ENCODE measurements at places on chromosomes 16 and 17.

GRCh38 chr17:46772475-46773220, 45.8 kb downstream of the WNT3 start:
- DNase-seq = no peak

GRCh38 chr16:15422222-15422621, 12.2 kb upstream of the BMERB1 start:
- DNase-seq = no peak

DNA sequence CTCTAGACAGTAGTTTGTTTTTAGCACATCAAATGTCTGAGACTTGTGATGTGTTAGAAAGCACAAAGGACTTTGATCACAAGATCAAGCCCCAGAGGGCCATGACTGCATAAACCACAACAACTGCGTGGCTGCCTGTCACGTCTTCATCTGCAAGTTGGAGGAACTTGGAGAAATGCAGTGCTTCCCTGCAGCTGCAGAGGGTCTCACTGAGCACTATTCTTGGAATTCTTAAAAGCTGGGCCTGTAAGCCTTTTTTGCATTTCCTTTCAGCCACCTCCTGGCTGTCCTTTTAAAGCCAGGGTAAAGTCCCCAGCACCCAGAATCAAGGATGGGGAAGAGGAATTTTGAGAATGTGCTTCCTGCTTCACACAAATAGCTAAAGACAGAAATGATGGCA, 431.3 kb downstream of the MAF start:
- no peak for DNase-seq

- DNase-seq = no peak
Observed at GRCh38 chr17:69093279-69093789, 32.6 kb upstream of the ABCA9 start.

GRCh38 chr16:75017670-75018525, 19.1 kb downstream of the ZNRF1 start:
- no peak for DNase-seq

GRCh38 chr16:165539-166374, at the start of gene HBM:
TSS of gene HBM (plus strand) at chr16:165978. CDS start at chr16:165998, 20 bp downstream.
- no peak for DNase-seq

- no peak for DNase-seq
Observed at GRCh38 chr17:67165201-67165600, 79.8 kb downstream of the HELZ start.

GRCh38 chr16:29807426-29808218, 1.3 kb downstream of the MAZ start:
- peak; percentile 74 for DNase-seq

GRCh38 chr16:35306915-35307314, 1847.5 kb downstream of the TP53TG3F start:
- no peak for DNase-seq

DNA sequence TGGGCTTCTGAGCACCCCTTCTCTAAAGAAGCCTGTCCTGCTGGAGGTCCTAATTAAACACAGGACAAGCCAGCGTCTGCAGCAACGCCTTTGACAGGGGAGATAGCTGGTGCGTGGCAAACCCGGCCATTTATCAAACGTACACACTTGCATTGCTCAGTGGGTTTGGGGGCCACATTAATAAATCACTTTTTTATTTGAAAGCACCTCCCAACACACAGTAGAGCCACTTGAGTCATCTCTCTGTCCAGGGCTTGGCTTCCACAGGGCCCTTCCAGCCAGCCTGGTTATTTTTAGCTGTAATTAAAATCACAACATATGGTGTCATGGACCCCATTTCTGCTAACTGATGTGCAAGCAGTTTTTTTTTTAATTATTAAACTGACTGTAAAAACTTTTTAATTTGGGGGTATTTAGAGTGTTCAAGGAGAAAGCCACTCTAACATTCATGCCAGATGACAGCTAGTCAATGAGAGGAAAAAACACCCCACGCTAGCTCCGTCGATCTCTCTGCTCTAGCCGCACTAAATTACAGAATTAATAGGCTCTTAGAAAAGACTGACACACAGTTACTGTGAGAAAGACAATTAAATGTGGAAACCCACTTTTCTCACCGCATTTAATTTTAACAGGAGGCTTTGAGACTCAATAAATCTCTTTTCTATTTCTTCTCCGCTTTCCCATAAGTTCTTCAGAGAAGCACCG, 201.0 kb upstream of the WSCD1 start:
- no peak for DNase-seq

GRCh38 chr17:46940692-46941404, 17.9 kb downstream of the GOSR2 start:
- no peak for DNase-seq

DNA sequence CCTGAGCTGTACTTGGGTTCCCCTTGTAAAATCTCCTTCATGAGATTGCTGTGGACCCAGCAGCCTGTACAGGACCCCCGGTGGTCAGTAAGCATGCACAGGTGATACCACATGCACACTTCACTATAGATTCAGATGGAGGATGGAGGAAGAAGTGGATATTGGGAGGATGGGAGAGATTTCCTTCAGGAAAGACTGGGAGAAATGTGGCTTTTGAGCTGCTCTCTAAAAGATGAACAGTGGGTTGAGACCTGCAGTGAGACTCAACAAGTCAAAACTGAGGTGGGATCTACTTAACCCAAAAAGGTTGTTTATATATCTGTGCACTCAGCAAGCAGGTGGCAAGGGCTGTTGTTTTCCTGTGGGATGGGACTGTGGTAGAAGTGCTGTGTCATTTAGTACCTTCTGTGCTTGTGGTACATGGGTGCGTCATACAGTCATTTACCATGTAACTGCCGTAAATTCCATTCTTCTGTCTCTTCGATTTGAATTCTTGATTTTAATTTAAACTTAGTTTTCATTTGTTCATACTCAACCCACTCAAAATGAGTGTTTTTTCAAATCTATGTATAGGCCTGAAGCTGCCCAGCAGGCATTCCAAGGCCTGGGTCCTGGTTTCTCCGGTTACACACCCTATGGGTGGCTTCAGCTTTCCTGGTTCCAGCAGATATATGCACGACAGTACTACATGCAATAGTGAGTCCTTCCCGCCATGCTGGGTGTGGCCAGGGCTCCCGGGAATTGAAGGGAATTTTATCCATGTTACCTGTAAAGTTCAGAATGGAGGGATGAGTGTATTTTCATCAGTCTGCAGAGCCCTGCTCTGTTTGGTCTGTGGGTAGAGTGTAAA, 6.9 kb downstream of the HERPUD1 start:
- DNase-seq = no peak

- no peak for DNase-seq
Observed at GRCh38 chr16:12449374-12449773, 354.3 kb downstream of the CPPED1 start.

- no peak for DNase-seq
Observed at GRCh38 chr17:3260600-3260999, 37.6 kb downstream of the OR3A1 start.

GRCh38 chr16:87964049-87964659, 12.9 kb downstream of the BANP start:
- no peak for DNase-seq

DNA sequence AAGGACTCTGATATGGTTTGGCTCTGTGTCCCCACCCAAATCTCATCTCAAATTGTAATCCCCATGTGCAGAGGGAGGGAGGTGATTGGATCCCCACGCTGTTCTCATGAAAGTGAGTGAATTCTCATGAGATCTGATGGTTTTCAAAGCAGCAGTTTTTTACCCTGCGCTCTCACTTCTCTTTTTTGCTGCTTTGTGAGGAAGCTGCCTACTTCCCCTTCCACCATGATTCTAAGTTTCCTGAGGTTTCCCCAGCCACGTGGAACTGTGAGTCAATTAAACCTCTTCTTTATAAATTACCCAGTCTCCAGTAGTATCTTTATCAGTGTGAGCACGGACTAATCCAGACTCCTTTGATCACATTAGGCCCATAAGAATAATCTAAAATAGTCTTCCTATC, 719.7 kb upstream of the CDH8 start:
- DNase-seq = no peak

DNA sequence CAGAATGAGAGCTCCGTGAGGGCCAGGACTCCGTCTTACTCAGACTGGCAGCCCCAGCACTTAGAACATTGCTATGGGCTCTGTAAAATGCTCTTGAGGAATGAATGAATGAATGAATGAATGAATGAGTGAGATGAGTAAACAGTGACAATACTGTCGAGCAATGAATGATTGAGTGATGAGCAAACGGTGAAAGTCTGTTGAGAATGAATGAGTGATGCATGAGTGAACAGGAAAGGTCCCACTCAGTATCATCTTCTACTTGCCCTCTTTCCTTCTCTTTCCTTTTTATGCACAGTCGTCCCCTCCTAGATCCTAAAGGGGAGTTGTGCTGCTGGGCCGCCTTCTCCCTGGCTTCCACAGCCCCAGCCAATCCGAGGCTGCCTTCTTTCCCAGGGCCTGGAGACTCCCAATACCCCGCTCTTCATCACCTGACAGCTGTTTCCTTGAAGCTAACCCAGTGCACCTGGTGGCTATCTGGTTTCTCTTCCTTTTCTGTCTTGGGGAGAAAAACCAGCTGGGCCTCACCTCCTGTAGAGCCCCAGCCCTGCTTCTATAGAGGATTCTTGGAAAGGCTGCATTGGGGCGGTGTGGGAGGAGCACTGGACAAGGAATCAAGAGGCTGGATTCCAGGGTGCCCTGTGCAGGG, 32.7 kb upstream of the CACNG1 start:
- no peak for DNase-seq

DNA sequence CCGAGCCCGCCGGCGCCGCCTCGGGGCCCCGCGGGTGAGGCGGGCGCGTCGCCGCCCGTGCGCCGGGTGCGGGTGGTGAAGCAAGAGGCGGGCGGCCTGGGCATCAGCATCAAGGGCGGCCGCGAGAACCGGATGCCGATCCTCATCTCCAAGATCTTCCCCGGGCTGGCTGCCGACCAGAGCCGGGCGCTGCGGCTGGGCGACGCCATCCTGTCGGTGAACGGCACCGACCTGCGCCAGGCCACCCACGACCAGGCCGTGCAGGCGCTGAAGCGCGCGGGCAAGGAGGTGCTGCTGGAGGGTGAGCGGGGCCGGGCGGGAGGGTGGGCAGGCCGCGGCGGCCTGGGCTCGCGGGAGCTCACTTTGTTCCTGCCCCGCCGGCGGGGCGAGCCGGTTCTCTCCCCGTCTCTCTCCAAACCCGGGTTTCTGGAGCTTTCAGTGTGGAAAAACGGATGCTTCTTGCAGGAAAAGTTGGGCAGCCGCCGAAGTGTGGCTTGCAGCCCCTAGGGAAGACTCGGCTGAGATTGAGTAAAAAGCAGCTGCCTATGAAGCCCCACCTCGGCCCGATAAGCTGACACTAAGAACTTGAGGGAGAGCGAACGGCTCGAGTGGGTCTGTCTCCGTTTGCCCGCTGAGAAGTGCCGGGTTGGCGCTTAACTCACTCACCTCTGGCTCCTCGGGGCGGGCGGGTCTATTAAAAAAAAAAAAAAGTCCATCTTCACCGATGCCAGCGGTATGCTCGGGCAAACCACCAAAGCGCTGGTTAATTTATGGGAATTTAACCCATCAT, 677 bp downstream of the SNTB2 start:
- no peak for DNase-seq

- no peak for DNase-seq
Observed at GRCh38 chr17:50470426-50470825, 1.7 kb upstream of the CHAD start.

- no peak for DNase-seq
Observed at GRCh38 chr17:50828508-50829170, 6.7 kb upstream of the WFIKKN2 start.

GRCh38 chr16:27819881-27820610, 243.5 kb downstream of the GSG1L start:
- DNase-seq = no peak

- no peak for DNase-seq
Observed at GRCh38 chr16:69858191-69859104, 92.7 kb upstream of the CLEC18A start.

GRCh38 chr16:50213939-50214519, 52.3 kb upstream of the ADCY7 start:
- no peak for DNase-seq

- DNase-seq = no peak
Observed at GRCh38 chr16:70253291-70254106, 1.8 kb upstream of the EXOSC6 start.

DNA sequence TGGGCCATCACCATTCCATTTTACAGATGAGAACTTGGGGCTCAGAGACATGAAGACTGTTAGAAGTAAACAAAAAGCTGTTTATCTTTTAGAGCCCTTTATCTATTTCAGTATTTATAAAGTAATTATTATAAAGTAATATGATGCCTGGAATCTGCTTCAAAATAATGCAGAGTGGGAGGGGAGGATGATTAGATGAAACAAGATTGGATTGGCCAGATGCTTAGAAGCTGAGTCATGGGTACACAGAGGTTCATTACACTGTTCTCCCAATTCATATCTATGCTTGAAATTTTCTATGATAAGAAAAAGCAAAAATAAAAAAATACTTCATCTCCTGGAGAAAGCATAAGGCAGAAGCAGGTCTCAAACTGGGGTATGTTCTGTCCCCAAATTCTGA, 29.4 kb downstream of the TOM1L2 start:
- no peak for DNase-seq

GRCh38 chr17:4584101-4584916, at the start of gene SMTNL2:
TSS of gene SMTNL2 (plus strand) at chr17:4584529. CDS start at chr17:4584606, 77 bp downstream.
- no peak for DNase-seq

- no peak for DNase-seq
Observed at GRCh38 chr16:81902025-81902424, 109.2 kb downstream of the SDR42E1 start.

GRCh38 chr16:34803683-34804416, 1344.4 kb downstream of the TP53TG3F start:
- DNase-seq = no peak

DNA sequence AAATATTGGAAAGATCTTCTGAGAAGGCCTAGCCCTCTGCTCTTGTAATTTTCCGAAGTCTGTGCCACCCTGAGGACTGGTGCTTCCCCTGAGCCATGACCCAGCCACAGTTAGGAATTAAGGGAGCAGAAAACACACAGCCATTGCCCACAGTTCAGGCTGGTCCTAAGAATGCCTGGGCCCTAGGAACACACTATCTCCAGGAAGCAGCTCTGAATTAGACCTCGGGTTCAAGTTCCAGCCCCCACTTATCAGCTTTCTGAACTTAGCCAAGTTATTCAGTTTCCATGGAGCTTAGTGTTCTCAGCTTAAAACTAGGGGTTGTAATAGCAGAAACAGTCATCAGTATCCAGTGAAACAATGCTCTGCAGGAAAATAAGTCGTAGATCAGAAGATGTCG, 56.0 kb downstream of the CDH13 start:
- no peak for DNase-seq

DNA sequence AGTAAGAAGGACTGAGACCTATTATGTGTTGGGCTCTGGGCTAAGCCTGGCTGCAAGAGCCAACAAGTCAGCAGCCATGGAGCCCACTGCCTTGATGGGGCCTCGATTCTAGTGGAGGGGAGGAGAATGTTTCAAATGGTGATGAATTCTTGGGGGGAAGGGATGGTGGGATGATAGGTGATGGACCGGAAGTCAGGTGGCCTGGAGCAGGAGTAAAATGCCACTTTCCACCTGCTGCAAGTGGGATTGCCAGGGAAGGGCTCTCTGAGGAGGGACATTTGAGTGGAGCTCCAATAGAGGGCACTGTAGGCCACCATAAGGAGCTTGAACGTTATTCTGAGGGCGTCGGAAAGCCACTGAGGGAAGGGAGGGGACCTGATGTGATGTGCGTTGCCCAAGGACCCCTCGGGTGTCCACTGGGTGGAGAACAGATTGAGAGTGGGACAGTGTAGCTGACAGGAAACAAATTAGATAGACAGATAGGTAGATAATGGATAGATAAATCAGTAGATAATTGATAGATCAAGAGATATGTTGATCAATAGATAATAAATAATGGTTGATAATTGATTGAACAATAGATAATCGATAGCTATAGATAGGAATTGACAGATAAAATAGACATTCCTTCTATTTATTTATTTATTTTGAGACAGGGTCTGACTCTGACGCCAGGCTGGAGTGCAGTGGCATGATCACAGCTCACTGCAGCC, 18.2 kb upstream of the NXPH3 start:
- no peak for DNase-seq
